DMS79 (cell line): ENCODE measurements at places on chromosomes 7 and 10.

GRCh38 chr7:92809760-92810573 lies 26.4 kb downstream of the CDK6 start:
- DNase-seq = no peak

DNA sequence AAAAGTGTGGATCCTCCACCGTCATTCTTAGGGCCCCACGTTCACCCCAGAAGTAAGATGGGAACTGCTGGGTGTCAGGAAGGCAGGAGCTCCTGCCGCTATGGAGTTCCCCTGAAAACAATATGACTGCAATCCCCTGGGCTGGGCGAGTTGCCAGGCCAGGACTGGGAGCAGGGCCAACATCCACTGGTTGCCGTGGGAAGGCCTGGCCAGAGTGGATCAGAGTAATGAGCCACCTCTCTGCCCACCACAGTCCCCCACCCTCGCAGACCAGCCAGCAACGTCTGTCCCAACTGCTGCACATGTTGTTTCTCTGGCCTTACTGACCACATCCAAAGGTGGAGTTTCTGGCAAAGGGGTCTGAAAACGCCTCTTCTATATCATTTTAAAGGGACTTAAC lies 86.6 kb downstream of the STRA8 start:
- peak; percentile 62 for DNase-seq

DNA sequence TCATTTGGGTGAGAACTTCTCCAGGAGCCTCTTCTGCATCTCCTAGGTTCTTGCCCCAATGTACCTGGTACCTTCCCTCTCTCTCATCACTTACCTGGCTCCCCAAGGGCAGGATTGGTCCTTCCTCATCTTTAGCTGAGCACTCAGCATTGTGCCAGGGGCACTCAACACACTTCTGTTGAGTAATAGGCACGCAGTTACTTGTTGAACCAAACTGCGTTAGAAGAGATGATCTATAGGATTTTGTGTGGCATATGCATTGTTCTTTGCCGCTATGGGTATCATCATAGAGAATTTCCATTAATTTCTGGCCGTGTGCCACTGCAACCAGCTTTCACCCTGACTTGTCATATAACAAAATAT lies 16.4 kb downstream of the TBXAS1 start:
- no peak for DNase-seq

DNA sequence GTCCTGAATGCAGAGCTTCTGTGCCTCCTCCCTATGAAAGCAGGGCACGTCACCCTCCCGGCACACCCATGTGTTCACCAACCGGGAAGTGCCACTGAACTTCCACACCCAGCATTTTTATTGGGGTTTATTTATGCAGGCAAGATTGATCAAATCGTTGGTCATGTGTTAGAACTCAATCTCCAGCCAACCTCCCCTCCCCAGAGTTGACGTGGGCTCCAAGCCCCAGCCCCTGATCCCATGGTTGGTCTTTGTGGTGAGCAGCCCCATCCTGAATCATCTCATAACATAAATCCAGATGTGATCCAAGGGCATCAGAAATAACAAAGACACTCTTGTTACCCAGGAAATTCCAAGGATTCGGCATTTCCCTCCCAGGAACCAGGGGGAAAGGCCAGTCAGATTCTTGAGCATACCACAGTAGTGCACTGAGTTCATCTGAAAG lies 151.2 kb downstream of the TPST1 start:
- no peak for DNase-seq

DNA sequence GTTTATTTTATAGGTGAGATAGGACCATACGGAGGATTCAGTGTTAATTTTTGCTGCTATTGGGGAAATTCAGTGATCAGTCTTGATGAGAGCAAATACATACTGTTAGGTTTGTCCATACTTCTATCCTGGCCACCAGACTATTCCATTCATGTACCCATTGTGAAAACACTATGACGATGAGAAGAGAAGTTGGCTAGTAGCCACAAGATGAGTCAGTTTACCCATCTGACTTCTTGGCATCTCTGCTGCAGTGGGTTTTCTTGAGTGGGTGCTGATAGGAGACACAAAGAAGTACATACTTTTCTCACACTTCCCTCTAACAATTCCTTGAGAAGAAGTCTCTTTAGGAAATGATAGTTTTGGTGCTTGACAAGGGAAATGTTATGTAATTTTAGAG lies 133.1 kb downstream of the TFPI2 start:
- DNase-seq = no peak

- no peak for DNase-seq
These were observed 175.6 kb downstream of the SKIDA1 start for GRCh38 chr10:21349912-21350286.

- no peak for DNase-seq
These were observed 590.6 kb downstream of the DNAJB6 start for GRCh38 chr7:157927313-157927925.

- no peak for DNase-seq
These were observed 273.7 kb downstream of the KIF20B start for GRCh38 chr10:89975071-89975470.

DNA sequence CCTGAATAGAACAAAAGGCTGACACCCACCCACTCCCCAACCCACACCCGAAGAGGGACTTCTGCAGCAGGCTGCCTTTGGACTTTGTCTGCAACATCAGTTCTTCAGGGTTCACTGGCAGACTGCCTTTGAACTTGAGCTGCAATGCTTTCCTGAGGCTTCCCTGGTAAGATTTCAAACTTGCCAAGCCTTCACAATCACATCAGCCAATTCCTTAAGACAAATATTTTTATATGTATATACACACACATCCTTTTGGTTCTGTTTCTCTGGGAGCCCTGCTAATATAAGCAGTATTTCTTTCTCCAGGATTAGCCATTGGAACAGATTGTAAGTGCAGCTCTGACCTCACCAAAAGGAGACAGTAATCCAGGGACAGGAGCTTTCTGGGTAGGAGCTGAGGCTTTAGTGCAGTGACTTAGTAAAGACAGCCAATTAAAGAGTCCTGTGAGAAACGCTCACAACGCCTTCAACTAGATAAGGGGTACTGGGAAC lies 55.6 kb upstream of the KMT2E start:
- no peak for DNase-seq
